NCI-H2029 treated with DMSO at 0.1 percent for 48 hours (cell line): ENCODE measurements at places on chromosomes 1 and 21.
A peak's percentile ranks its signal among the peaks of the same experiment; 100 is the strongest.

- DNase-seq, result no peak
Observed at GRCh38 chr1:219066631-219067349, 106.9 kb upstream of the LYPLAL1 start.

DNA sequence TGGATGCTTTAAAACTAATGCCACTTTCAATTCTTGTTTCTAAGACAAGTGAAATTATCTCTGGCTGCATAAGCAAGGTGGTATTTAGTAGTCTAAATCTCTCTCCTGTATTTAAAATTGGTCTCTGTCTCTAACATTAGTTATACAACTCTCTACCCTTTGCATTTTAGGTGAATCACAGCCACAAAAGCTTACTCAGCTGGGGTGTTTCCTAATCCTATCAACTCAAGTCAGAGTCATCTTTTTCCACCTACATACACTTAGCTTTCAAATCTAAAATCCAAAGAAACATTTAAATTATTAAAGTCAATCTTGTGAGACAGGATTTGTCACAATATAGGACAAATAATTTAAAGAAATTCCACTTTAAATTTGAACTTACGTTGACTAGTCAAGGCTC, 255.1 kb upstream of the CXADR start:
- no peak for DNase-seq

- no peak for DNase-seq
Observed at GRCh38 chr1:222844411-222844779, 29.6 kb downstream of the DISP1 start.

- DNase-seq, result no peak
Observed at GRCh38 chr1:40708750-40709099, 17.2 kb downstream of the NFYC start.

GRCh38 chr1:20699558-20699957, 18.2 kb downstream of the KIF17 start:
- no peak for DNase-seq

DNA sequence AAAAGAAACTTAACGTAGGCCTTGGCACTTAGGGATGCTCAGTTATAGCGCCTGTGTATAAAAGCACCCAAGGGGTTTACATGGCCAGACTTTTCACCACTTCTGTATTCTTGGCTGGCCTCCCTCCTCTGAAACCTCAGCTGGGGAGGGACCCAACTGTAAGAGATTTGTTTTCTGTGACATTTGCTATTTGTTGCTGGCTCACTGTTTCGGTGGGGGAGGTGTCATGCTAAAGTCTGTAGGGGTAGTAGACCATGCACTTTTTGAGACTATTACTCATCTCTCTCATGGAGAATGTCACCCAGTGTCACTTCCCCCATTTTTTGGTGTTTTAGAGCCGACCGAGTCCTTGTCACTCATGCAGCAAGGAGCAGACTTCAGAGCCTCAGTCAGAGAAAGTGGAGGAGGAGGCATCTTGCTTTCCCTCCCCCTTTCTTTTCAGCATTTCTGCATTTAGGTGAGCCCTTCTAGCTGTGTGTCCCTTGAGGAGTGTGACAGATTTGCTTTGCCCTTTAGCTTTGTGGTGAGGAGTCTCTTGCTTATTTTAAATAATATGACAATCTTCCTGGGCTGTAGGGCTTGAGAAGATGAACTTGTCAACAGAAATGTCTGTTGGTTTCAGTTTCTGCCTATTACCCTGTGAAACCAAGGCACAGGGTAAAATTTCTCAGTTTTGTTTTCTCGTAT, 160.1 kb downstream of the FASLG start:
- DNase-seq, result no peak

DNA sequence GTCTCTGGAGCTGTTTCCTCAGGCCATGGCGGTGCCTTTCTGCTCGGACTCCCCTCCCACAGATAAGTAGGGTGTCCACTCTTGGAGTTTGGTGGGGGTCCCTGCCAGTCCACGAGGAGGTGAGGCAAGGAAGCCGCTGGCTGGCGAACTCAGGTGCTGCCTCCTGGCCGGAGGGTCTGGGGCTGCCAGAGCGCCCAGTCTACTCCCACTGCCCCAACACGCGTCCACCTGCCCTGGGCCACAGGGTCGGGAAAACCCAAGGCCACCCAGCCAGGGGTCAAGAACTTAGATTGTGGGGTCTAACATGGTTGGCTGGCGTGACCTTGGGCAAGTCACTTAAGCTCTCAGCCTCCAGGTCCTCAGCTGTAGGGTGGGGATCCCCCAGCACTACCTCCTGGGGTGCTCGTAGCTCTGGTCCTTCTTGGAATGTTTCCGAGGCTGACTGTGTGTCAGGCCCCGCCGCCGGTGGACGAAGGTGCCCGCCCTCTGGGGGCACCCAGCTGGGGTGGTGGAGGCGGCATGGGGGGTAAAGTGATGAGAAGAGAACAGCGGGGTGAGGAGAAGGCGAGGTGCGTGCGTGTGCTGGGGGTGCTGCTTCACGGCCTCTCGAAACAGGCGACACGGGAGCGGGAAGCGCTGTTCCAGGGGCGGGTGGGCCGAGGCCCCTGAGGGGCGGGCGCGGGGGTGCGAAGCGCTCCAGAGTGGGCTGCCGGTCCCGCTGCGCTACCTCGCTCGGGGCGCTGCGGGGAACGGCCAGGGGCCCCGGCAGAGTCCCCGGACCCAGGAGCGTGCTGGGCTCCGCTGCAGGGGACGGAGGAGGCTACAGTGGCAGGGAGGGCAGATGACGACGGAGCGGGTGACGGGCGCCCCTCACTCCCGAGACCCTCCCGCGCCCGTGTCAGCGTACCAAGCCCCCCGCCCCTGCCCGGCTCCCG, 1.2 kb downstream of the SH2D5 start:
- DNase-seq, result no peak

GRCh38 chr1:184027826-184028695, 9.5 kb downstream of the COLGALT2 start:
- DNase-seq, result no peak

DNA sequence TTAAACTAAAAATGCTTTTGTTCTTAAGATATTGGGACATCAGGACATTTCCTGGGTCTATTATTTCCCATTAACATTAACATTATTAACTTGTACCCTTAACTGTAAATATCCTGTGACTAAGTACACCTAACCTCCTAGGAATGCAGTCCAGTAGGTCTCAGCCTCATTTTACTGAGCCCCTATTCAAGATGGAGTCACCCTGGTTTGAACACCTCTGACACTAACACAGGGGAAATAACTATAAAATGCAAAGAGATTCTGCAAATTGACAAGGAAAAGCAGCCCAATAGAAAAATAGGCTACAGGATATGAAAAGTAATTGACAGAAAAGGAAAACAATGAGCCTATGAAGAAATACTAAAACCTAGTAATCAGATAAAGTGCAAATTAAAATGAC, 11.6 kb upstream of the NCMAP start:
- DNase-seq, result no peak

DNA sequence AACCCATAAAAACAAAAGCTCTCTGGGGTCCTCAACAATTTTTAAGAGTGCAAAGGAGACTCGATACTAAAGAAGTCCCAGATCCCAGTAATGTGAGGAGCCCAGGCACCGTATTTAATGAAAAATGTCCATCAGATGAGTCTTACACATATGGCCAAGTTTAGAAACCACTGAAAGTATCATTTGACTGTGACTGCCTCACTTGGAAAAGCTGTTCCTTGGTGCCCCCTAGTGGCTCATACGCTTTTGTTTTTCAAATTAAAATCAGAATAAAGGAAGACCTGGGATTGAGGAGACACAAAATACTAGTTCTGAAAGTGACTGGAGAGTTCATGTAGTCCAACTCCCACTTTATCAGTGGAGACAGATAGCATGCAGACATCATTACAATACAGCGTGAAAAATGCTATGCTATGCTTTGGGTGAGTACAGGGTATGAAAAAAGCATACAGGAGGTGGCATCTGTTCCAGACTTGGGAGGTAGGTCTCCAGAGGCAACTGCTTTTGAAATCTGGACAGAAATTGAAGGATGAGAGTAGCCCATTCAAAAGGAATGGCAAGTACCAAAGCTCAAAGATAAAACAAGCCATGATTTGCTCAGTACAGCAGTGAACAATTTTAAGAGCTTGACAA, 33.8 kb downstream of the GDAP2 start:
- DNase-seq, result peak; percentile 67

DNA sequence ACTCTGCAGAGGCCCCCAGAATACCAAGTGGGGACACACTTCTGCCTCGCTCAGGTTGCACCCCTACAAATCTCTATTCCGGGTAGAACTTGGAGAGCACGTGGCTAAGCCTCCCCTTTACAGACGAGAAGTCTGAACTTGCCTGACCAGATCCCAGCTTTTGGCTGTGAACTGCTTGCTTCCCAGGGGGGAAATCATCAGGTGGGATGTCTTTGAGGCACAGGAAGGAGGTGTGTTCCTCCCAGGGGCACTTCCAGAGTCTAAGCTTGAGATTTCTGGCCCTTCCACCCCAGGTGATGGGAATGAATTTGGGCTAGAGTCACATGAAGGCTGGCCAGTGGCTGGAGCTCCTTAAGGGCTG, 1.3 kb upstream of the S100A3 start:
- no peak for DNase-seq

- DNase-seq, result no peak
Observed at GRCh38 chr1:87473203-87473661, 144.6 kb downstream of the LMO4 start.
